ENCODE measurements at places on chromosomes 6 and 20.

DNA sequence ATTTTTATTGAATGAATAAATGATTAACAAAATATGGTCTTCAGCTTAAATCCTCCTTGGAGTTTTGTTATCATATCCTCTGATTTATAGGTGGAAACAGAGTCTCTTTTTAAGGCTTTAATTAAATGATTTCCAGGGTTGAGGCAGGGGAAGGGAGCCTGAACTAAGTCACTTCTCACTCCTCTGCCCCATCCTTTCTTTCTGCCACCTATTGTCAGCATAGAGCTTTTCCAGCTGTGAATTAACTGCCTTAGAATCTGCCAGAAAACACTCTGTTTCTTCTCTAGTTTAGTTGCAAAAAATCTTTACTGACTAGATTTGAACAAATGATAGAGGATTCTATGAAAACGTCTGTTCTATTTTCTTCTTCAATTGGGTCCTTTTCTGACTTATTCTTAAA, 9.8 kb downstream of the OGFRL1 start:
- DNase-seq: no peak

DNA sequence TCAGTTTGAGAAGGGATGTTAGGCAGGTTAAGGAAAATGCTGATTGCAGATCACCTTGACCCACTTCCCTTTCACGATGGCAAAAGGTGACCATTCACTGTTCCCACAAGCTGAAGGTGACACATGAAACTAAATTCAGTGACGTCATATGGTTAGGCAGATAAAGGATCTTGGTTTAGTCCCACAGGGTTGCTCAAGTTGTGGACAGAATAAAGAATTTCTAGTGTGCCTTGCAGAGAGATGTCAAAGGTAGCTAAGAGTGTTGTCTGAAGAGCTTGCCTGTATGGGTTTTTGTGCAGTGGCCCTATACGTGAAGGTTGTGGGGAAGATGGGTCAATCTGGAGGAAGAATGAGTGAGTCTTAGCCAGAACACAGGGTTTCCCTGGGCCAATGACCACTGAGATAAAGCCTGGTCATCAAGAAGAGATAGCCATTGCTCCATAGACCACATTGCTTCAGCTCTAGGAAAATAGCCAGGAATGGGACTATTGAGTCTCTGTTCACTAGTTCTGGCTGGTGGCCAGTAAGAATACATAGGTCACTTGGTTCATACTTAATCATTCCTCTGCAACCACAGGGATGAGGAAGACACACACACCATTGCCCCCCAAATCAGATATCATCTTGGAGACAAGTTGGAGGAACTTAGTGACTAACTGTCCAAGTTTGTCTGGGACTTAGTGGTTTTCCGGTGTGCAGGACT, 148.5 kb upstream of the ATXN1 start:
- DNase-seq: no peak

- no peak for DNase-seq
These were observed 51.7 kb downstream of the UQCC1 start for GRCh38 chr20:35360033-35360432.

DNA sequence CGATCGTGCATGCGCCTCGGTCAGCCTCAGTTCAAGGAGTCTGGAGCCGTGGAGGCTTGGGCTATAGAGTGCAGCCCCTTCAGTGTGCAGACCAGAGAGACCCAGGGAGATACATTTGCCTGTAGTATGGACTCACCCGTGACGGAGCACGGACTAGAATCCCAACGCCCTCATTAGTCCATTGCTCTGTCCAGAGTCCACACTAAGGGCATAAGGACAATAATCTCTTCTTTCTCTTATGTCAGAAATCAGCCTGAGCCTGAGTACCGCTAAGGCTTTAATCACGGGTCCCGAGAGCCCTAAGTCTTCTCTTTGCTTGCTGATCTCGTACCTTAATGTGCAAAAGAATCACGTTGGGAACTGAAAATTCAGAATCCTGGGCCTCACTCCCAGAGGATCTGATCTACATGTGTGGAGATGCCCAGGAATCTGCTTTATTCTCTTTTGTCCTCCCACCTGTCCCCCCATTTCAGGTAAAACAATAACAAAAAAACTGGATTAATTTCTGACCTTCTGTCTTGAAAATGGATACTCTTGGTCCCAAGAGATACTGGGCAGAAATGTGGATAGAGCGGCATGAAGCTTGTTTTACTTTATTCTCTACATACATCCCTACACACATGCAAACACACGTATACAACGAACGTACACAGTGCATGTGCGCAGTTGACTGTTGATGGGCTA, 671 bp downstream of the BPHL start:
- no peak for DNase-seq

- DNase-seq: no peak
These were observed 78.7 kb downstream of the CDH26 start for GRCh38 chr20:60036746-60037499.

DNA sequence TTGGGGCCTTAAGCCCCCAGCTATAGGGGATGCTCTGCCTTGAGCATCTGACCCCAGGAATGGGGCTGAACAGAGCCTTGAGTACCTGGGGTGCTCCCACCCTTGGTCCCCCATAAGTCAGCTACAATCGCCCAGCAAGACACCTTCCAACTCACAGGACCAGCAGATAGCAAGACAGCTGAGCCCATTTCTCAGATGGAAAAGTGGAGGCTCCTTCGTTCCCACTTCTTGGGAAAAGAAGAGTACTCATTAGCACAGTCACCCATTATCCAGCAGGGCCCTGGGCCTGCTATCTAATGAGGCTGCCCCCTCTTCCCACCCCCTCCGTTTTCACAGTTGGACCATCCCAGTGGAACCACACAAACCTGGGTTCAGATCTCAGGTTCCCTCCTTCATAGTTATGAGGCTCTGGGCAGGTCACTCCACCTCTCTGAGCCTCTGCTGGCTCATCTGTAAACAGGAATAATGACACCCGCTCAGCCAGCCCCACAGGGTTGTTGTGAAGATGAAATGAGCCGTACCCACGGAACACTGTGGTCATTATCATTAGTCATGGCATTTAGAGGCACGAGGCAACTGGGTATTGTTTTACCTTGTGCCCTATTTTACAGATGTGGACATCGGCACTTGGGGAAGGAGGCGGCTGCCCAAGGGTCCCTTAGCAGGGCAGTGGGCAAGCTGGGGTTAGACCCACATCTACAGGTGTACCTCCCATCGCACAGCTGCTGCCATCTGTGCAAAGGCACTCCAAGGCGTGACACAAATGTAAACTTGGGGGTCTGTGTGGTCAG, 4.5 kb downstream of the LPIN3 start:
- DNase-seq: no peak

DNA sequence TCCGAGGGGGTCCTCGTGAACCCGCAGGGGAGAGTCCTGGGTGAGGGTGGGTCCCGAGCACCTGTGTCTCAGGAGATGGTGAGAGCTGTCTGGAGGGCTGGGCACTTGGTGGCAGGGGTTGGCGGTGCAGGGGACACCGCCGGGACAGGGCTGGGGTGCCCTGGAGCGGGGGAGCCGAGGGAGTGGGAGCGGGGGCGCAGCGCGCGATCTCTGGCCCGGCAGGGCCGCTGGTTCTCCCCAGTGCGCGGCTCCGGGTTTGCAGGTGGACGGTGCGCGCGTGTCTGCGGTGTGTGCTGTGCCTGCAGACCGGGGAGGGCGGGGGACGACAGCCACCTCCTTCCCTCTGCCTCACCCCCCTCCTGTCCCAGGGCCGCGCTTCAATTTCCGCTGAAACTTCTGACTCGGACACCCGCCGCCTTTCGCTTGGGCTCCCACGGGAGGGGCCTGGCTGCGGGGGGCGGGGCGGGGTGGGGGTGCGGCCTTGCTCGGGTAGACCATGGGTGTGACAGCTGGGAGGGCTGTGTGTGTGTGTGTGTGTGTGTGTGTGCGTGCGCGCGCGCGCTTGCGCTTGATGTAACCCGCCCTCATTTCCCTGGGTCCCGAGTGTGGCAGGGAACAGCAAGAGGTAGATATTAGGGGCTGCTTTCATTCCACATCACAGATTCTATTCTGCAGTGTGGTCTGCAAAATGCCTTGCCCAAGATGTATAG, 1.2 kb downstream of the TRIB3 start:
- DNase-seq: no peak

- DNase-seq: no peak
These were observed 20.4 kb downstream of the OSBPL2 start for GRCh38 chr20:62258499-62259293.

DNA sequence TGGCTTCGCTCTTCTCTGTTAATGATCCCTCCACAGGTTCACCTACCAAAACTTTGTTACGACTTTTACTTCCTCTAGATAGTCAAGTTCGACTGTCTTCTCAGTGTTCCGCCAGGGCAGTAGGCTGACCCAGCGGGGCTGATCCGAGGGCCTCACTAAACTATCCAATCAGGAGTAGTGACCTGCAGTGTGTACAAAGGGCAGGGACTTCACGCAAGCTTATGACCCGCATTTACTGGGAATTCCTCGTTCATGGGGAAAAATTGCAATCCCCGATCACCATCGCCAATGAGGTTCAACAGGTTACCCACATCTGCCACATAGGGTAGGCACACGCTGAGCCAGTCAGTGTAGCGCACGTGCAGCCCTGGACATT, 771.4 kb upstream of the DEFB115 start:
- no peak for DNase-seq

All from NT2/D1 (cell line).